Umbilical cord (tissue), 2 donors: ENCODE measurements at places on chromosomes 5 and 9.

DNA sequence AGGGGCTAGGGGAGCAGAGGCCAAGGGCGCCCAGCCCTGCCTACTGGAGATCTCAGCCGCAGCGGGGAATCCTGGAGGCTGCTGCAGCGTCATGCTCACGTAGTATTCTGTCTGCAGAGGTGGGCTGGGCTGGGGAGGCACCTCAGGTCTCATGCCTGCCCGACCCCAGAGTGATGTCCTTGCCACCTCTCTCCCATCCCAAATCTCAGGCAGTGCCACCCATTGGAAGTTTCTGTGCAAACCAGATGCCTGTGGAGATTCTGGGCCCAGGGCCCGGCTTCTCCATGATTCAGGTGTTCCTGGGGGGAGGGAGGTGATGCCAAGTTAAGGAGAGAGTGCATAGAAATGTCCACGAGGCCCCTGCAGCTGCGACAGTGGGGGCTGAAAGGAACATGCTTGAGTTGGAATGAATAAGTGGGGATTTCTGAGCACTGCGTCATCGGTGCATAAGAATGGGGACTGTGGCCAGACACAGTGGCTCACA is 72.0 kb downstream of the ANKRD33B start:
- no peak for DNase-seq

DNA sequence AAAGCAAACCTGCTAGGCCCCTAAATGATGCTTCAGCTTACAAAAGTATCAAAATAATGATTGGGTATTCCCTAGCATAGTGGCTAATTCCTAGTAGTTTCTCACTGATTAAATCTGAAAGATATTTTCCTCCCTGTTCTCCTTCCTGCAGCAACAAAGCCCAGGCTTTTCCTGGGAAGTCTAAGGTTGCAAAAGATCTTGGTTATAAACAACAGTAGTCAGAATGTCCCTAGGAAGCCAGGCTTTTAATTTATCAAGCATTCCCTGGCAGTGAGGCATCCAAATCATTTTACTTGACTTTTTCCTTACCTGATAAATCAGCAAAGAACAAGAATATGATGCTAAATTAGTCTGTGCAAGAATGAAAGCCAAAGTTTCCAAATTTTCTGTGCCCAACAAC is 272.0 kb downstream of the PDE4D start:
- no peak for DNase-seq

DNA sequence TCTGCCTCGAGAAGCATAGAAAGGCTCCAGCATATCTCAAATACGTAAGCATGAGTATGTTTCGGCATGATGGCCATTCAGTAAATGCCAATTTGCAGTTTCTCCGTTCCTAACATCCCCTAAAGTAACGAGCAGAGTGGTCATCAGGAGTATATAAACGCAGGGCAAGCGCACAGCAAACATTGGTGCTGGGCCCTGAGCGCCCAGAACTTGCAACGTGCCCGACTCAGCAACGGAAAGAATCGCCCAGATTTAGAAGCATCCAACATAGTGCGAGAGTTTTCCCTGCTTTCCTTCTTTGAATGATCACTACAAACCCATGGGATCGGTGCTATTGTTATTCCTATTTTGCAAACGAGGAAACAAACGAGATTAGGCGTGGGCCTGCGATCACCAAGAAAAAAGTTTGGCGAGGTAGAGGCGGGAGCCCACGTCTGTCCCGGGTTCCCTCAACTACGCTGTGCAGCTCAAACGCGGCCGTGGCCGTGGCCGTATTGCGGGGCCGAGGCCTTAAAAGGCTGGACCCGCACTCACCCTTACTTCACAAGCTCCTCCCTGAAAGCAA is 505 bp downstream of the RPS14 start:
- peak; percentile 26 for DNase-seq

DNA sequence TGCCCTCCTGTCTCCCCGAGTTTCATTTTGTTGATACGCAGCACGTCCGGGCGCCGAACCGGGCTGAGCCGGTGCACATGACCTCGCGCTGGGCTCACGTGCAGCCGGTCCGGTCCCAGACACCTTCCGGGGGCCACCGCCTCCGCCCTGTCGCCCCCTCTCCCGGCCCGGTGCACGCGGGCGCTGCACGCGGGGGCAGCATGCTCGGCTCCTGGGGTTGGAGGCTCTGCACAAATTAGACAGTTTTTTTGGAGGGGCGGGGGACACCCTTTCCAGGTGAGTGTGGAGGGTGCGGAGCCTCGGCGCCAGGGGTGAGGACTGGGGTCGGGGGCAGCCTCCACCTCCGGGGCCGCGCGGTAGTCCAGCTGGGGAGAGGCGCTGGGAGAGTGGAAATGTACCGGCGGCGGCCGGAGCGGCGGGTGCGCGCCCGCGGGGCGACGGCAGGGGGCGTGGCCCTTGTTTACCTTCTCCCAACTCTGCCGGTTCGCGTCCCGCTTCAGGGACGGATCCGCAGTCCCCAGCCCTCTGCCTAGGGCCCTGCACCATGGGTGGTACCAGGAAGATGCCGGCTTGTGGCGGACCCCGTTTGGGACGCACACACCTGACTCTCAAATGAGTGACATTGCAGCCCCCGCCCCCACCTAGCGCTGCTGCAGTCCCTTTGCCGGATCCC is 1.1 kb downstream of the JADE2 start:
- DNase-seq: no peak

GRCh38 chr9:5422276-5422675 is 15.4 kb downstream of the PLGRKT start:
- DNase-seq: no peak

DNA sequence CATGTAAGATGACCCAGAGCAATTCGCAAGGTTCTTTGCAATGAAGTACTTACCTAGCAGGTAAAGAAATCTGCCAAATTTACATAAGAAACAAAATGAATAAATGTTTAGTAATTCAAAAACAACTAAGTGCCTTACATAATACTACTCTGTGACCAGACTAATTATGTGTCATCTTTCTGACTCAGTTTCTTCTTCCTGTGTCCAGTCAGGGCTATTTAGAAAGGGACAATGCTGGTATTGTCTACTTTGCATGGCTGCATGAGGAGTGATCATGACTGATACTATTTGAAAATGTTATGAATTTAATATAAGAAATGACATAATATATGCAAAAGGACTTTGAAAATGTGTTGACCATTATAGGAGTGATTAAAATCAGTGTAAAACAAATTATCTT is 210.0 kb downstream of the TMEM161B start:
- no peak for DNase-seq

GRCh38 chr9:133589454-133590227 is 19.5 kb downstream of the FAM163B start:
- no peak for DNase-seq

DNA sequence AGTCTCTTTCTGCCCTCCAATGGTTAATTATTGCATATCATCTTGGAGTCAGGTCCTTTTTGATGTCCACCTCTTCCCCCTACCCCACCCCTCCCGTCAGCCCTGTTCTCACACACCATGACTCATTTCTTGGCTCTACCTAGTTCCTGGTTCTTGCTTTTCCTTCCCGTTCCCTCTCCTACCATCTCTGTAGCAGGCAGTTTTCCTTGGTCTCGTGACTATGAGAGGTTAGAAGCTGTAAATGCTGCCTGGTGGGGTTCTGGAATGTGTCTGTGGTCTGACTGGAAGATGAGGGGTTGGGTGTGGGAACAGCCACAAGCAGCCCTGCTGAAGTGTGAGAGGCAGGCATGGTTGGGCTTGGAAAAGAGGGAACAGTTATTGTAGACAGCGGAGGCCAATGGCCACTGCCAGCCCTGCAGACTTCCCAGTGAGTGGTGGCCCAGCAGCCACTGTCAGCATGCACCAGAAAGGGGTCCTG is 18.2 kb downstream of the SLC22A5 start:
- DNase-seq: peak; percentile 98

- no peak for DNase-seq
Observed at GRCh38 chr9:105479846-105480245, 32.0 kb downstream of the FSD1L start.

DNA sequence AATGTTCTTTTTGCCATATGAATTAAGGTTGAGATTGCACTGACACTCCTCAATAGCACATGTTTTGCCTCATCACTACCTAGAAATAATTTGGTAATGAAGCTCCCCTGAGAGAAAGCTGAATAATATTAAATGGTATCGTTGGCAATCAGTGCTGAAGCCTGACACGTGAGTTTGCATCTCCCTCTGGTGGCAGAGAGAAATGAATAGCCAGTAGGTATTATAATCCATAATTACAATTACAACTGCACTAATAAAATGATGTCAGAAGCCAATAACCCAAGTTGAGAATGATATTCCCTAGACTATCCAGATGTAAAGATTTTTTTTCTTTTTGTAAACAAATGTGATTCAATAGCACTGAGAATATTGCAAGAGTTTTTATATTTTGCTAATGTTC is 700.3 kb downstream of the PTPRD start:
- no peak for DNase-seq

DNA sequence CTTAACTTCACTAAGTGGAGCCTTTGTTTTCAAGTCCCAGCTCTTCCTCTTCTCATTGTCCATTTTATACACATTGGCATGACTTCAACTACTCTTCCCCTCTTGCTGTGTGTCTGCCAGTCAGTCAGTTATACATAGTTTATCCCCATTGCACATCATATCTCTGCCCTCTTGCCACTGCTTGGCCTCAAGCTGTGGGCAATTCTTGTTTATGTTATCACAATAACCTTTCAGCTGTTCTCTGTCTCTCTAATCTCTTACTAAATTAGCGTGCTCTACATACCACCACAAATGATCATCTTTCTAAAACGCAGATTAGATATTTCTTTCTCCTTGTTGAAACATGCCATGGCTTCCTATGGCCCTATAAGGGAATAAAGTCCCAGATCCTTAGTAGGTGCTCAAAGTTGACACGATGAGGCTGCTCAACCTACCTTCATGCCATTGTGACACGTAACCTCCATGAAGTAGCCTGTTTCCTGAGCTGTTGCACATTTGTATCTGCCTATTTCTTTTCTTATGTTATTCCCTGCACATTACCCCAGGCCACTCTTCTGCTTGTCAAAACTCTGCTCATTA is 239.3 kb downstream of the GAS1 start:
- DNase-seq: no peak

GRCh38 chr5:14545308-14545707 is 36.3 kb upstream of the OTULINL start:
- DNase-seq: peak; percentile 43

GRCh38 chr5:161009194-161009593 is 157.2 kb upstream of the ATP10B start:
- no peak for DNase-seq

- DNase-seq: no peak
Observed at GRCh38 chr5:73116506-73116905, 3.9 kb upstream of the TMEM171 start.

- peak; percentile 38 for DNase-seq
Observed at GRCh38 chr5:64634997-64635686, 55.2 kb upstream of the SHISAL2B start.

- peak; percentile 32 for DNase-seq
Observed at GRCh38 chr5:107123014-107123413, 547.7 kb downstream of the EFNA5 start.

GRCh38 chr5:14270209-14270702 is 127.1 kb downstream of the TRIO start:
- DNase-seq: peak; percentile 82

GRCh38 chr5:15007646-15008045 is 136.1 kb upstream of the ANKH start:
- no peak for DNase-seq
